ENCODE measurements at places on chromosomes 3 and 15. TPM values are rescaled to one million over a fixed set of nuclear protein-coding genes. Genes with fewer than 3 reads are reported as not detected.

The CGNL1 gene
- total RNA-seq, result not detected

GRCh38 chr3:183664913-183665381, 29.5 kb downstream of the KLHL24 start:
- DNase-seq, result no peak

DNA sequence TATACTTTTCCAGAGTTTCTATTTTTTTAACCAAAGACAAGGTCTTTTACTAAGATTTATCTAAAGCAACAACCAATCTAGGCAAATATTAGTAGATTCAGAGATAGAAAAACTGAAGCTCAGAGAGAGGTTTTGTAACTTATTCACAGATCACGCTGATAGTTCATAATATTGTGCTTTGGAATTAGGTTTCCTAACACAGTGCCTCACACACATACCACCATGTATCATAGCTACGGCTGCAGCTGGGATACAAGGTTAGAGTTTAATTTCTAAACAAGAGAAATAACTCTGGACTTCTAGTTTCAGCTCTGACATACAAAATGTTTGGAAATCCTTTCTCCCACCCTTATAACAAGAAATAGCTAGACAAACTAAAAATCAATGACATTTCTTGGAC, 565.7 kb downstream of the PYDC2 start:
- DNase-seq, result no peak

DNA sequence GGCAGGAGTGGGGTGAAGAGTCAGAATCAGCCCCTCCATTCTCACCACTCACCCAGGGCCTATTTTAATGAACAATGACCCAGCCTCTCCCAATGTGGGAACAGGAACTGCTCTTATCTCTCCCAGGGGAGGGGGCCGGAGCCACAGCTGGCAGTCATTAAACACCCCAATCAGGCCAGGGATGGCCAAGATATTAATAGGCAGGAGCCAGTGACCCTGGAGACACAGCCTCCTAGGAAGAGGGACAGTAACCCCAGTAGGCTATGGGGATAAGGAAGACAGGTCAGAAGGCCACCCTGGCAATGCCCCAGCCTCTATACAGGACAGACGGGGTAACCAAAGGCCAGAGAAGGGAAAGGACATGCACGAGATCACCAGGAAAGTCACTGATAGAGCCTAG, 38.6 kb downstream of the VIPR1 start:
- no peak for DNase-seq

The PTX3 gene
- total RNA-seq, result 0.40 TPM

GRCh38 chr3:187750006-187750512, 4.8 kb upstream of the BCL6 start:
- DNase-seq, result no peak

The IQCH gene
- total RNA-seq, result 1.2 TPM

DNA sequence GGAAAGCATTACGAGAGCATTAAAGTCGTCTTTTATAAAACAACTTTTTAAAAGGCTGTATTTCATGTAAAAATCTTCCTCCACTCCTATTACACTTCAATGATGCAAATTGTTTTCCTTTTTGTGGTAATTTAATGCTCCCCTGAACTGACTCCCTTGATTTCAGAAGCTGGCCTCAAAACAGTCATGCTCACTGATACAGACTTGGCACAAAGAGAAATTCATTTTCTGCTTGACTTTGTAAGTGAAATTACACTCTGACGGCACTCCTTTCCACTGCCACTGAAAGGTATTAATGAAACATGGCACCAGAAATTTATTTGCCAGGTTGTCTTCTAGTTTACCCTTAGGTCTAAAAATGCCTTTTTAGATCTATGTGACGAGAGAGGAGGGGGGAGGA, 215.5 kb downstream of the LRRC3B start:
- DNase-seq, result no peak

The TPRG1 gene
- total RNA-seq, result 50.9 TPM

The FBXO40 gene
- not detected for total RNA-seq

The ONECUT1 gene
- total RNA-seq, result not detected

DNA sequence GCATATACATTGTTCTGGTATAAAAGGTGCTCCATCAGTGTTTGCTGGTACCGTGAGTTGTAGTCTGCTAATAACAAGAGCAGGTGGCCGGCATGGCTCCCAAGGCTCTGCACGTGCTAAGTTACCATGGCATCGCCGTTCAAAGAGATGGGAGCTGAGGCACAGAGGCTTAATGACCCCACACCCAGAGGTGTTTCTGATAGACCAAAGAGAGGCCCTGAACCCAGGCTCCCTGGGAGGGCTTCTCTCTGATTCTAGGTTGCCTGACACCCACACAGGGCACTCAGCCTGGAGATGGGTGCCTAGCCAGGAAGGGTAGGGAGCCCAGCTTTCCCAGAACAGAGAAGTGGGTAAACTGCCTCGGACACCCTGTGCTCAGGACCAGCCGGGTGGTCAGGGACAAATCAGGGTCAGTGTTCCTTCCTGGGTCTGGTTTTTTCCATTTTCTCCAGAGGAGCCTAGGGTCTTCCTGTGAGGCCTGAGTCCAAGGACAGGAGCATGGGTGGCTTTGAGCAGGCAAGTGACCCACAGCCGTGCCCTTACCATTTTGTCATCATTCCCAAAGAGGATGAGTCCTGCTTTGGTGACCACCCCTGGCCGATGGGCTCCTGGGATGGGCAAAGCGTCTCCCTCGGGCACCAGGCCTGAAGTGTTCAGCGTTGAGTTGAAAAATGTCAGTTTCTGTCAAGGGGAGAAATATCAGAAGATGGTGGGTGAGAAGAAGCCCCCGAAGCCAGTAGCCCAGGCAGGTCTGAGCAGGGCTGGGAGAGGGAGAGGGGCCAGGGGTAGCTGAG, 27.3 kb downstream of the ALDH1L1 start:
- DNase-seq, result no peak

DNA sequence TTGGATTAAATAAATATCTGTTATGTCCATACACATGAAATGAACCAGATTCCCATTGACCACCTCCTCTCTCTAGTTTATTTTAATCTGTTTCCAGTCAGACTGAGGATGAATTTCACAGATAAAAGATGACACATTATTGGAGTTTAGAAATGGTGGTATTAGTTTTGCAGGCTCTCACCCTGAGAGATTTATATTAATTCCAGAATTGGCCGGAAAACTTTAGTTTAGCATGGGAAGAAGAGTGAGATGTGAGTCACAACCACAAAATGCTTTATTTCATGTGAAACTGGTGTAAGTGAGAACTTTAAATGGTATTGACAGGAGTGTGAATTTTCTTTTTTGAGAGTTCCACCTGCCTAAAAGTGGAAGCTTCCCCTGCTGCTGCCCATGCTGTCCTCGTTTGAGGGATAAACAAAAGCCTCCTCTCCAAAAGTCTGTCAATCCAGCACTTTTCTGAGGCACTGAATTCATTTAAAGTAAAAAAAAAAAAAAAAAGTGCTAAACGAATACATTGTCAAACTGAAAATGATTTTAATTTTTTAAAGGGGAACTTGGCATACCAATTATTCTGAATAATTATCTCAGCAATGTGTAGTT, 65.1 kb upstream of the EPHA3 start:
- DNase-seq, result no peak

DNA sequence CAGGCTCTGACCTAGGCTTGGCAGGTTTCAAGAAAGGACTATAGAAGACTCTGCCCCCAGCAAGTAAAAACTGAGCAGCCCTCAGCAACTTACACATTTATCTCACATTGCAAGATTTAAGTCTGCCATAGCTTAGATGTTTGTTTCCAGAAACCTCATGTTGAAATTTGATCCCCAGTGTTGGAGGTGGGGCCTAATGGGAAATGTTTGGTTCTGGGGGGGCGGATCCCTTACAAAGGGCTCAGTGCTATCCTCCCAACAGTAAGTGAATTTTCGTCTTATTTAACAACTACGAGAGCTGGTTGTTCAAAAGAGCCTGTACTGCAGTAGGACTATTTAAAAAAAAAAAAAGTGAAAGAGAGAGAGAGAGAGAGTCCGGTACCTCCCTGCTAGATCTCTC, 125.2 kb upstream of the PROK2 start:
- DNase-seq, result no peak

The TLR9 gene
- 2.0 TPM for total RNA-seq

DNA sequence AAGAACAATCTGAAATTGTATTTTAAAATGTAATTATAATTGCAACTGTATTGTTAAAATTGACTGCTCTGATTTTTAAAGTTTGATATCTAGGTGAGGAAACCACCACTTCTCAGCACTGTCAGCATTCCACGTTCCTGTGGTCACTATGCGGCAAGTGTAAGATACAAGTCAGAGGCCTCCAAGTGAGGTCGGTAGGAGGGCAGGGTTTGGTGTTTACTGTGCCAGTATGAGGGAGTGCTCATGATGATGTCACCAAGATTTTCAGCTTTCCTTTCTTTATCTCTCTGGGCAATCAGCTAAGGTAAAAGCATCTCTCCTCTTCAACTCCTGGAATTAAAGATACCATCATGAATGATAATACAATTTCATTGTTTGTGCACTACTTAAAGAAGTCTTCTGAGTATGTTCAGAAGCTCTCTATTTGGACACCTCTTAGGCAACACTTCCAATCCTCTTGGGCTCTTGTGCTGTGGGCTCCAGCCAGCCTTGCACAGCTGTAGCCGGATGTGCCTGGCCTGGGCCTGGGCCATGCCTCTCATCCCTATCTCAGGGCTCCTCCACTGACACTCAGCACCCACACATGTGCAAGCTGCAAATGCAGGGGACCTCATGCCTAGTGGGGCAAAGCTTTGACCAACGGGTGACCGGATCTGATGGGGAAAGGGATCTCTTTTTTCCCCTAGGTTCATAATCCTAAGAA, 42.9 kb downstream of the CCR3 start:
- no peak for DNase-seq

- no peak for DNase-seq
These were observed 26.6 kb upstream of the PLXNA1 start for GRCh38 chr3:126956361-126956760.

The ECE2 gene
- total RNA-seq, result not detected

DNA sequence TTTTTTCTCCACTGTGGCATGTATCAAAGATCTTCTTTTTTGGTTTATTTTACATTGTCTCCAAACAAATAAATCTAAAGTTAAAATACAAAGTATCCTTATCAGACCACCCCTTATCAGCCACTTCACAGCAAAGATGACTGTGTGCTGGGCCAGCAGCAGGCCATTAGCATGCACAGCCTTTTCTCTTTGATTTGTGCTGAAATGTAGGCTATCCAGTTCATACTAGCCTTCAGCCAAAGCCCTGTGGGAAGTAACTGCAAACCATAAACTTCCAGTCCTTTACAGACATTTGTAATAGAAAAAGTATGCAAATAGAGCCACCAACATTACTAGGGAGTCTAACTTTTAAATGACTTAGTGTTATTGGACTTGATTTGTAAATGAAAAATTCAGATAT, 816.3 kb downstream of the FHIT start:
- DNase-seq, result no peak

GRCh38 chr3:125160606-125161371, 51.8 kb downstream of the SLC12A8 start:
- no peak for DNase-seq

DNA sequence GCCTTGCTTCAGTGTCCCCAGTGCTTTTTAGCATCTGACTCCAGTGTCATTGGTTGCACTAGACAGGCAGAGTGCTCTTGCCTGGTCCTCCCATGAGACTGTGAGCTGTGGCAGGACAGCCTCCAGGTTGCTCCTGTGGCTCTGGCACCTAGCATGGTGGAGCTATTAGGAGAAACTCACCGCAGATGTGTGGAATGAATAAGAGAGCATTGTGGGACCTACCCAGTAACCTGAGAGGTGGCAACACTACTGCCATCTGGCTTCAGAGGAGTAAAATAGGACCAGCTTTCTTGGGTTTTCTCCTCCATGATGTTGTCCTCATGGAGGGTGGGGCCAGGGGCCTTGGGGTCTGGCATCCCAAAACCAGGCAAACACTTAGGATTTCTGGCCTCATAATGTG, 183.6 kb downstream of the EPHB1 start:
- DNase-seq, result no peak

GRCh38 chr3:188153437-188154013, 432 bp upstream of the LPP start:
- no peak for DNase-seq

- no peak for DNase-seq
These were observed 42.9 kb downstream of the SIDT1 start for GRCh38 chr3:113575206-113575605.

DNA sequence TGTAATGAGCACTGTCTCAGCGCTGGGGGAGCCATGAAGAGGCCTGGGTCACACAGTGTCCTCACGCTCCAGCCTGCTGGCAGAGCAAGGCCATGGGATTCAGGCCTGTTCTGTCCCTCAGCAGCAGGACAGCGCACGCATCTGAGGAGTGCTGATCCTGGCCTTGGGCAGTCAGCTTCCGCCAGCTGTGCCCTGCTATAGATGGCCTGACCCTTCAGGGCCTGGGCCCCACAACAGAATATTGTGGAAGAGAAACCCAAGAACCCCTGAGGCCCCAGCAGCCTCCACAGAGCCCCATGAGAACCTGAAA, 78.6 kb downstream of the SRGAP3 start:
- no peak for DNase-seq

DNA sequence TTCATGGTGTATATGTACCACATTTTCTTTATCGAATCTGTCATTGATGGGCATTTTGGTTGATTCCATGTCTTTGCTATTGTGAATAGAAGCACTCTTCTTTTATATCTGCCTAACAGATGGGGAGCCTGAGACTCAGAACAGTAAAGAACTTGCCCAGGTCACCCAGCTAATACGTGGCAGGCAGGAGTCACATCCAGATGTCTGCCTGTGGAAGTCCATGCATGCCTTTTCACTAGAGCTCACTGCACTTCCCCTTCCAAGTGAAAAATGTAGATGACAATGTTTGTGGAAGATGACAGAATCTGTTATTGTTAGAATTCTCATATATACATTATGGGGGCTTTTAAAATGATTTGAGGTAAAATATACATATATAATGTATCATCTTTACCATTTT, 165.0 kb downstream of the PDZRN3 start:
- no peak for DNase-seq

The ACP3 gene
- total RNA-seq, result not detected

- DNase-seq, result no peak
These were observed 123.2 kb downstream of the PDCD6IP start for GRCh38 chr3:33921608-33922007.

Data from activated naive CD8-positive, alpha-beta T cell treated with anti-CD3 and anti-CD28 coated beads, Interleukin-2, amount 10 ng/mL, durations not matched to agents 7 days and 5 days (primary cell).